ENCODE measurements at places on chromosomes 2 and 18.

DNA sequence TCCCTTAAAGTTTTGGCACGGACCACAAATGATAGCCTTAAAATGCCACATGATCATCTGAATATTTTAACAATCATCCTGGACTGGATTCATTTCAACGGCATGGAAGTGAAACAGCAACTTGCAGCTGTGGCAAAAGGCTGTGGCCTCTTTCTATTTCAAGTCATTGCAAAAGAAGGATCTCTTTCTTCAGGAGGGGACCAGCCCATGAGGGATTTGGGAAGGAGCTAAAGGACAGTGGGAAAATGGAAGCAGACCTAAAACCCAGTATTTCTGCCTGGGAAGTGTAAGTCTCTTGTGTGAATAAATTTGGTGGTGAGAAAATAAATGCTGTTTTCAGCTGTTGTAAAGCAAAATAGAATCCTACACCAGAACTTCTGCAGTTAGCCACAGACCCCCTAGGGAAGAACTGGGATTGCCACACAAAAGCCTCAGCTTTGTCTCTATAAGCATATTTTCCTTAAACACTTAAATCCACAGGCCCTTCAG lies 107.3 kb upstream of the ZFP36L2 start:
- no peak for DNase-seq

GRCh38 chr2:143893371-143893770 lies 626.5 kb downstream of the ZEB2 start:
- DNase-seq: no peak

- no peak for DNase-seq
Measured at GRCh38 chr2:22893761-22894517, 491.0 kb upstream of the KLHL29 start.

DNA sequence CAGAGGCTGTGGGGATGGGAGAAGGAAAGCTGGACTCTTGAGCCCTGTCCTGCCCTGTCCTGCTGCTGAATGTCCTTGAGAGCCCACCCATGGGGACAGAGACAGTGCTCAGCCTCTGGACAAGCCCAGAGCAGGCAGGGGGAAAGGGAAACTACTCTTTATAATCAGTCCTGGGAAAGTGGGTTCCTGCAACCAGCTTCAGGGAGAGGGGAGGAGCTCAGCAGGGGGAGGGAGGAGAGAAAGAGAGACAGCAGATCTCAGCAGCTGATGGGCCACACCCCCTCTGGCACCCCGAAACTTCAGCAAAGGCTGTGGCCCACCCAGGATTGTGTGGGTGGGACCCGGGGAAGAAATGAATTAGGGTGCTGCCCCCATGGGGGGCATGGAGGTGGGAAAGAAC lies 11.6 kb downstream of the ECEL1 start:
- no peak for DNase-seq

DNA sequence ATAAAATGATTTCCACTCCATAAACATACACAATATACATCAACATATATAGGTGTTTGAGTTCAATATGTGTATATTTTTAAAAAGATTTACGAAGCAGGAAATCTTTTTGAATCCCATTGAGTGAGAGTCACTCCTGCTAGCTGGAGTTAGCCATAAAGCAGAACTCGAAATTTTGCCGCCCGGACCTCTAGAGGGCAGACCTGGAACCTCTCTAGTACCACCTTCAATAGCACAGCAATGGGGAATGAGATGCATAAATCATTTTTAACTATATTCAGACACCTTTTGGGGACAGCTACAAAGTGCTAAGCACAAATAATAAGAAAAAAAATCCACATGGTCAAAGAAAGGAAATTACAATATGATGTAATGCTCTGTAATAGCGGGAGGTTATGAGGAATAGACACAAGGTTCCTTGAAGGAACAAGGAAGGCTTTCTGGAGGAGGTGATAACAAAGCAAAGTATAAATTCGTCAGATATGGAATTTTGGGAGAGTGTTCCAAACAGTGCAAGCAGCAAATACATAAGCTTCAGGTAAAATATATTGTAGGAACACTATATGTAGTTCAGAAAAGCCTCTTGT lies 533.4 kb downstream of the ERBB4 start:
- DNase-seq: no peak

DNA sequence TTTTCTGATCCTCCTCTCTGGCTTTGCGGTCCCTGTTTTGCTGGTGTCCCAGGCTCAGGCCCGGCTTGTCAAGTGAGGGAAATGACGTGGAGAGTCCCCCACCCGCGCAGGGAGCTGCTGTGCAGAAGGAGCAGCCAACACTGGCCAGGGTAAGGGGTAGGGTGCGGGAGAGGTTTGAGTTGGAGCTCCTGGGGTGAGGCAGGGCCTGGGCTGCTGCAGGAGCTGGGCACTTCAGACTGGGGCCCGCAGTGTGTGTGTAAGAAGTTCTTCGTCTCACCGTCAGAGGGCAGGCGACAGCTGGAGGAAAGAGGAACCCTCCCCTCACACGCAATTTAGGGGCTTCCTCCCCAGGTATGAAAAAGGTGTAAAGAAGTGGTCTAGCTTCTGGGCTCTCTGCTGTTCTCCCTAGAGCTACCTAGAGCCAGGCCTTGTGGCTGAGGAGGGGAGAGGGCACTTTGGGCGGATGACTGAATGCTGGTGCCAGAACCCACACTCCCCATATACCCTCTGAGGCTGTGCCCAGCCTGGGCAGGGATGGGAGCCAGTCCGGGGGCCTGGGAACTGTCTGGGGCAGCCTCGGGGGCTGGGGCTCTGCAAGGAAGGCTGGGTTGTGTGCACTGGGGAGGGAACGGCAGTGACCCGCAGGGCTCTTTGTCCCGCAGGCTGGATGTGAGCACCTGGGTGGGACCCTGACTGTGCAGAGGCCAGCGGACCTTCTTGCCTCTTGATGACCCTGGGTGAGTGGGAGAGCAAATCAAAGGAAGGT lies 11.8 kb downstream of the CELF4 start:
- no peak for DNase-seq

DNA sequence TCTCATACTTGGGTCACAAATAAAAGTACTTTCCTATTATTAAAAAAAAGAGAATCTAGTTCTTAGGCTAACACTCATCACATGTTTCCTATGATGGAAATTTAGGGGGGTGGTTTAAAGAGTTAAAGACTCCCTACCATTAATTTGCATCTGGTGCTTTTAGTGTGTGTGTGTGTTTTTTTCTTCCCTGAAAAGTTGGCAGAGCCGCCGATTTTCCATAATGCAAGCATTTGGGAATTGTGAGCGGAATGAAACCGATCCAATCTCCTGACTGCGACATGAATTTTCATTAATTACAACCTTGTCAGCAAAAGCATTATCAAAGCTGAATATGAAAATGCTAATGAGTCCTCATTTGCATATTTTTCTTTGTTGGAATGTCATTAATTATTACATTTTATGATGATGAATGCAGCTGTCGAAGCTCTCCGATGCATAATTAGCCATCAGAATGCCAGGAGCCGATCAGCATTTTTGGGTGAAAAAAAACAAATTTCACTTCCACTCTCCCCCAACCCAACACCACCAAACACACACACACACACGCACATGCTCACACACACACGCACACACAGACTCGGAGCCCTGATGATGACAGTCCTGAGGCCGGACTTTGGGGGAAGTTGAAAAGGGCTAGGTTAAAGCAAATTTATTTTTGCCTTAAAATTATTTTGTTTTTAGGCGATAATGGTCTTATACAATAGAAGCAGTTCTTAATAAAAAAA lies 165.4 kb downstream of the TCF4 start:
- DNase-seq: no peak

DNA sequence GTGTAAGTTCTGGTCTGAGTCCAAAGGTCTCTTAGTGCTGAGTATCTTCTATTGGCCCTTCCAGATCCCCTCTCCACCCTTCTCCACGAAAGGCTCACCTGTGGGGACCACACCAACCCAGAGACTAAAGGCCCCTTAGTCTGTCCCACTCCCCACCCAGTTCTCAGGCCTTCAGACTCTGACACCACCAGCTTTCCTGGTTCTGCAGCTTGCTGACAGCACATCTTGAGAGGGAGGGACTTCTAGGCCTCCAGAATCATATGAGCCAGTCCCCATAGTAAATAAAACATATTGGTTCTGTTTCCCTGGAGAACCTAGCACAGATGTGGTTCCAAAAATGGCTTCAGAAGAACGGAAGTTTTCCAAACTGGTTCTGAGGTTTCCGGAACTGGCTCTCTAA lies 38.5 kb upstream of the KLF11 start:
- no peak for DNase-seq

GRCh38 chr2:2889646-2890045 lies 488.0 kb downstream of the EIPR1 start:
- DNase-seq: no peak

GRCh38 chr2:53021828-53022227 lies 745.8 kb upstream of the CHAC2 start:
- DNase-seq: no peak

- DNase-seq: no peak
Measured at GRCh38 chr2:179612591-179613298, 248.7 kb downstream of the ZNF385B start.

- DNase-seq: no peak
Measured at GRCh38 chr18:54386043-54386442, 28.3 kb downstream of the C18orf54 start.

GRCh38 chr2:237512774-237513466 lies 25.9 kb downstream of the MLPH start:
- peak; percentile 72 for DNase-seq

DNA sequence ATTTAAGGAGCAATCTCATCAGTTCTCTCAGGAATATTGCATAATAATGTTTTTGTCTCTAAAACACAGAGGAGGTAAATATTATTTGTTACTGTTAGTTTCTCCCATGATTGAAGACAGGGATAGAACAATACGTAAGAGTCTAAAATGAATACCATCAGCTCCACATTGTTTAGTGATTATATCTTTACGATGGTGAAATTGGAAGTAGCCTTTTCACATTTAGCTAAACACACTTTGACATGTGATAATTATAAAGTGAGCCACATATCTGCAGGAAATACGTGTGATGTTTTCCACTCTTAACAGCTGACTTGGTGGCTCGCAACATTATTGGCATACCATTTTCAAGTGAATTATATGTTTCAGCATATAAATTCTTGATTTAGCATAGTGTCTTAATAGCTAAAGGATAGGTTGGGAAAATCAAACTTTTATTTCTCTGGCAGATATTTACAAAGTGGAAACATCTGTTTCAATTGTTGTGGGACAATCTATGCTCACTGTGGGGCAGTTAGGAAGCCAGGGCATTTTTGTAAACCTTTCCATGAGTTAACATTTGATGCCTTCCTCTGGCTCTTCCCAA lies 208.1 kb upstream of the RASGRP3 start:
- no peak for DNase-seq

- no peak for DNase-seq
Measured at GRCh38 chr2:77487074-77487803, 34.9 kb downstream of the LRRTM4 start.

DNA sequence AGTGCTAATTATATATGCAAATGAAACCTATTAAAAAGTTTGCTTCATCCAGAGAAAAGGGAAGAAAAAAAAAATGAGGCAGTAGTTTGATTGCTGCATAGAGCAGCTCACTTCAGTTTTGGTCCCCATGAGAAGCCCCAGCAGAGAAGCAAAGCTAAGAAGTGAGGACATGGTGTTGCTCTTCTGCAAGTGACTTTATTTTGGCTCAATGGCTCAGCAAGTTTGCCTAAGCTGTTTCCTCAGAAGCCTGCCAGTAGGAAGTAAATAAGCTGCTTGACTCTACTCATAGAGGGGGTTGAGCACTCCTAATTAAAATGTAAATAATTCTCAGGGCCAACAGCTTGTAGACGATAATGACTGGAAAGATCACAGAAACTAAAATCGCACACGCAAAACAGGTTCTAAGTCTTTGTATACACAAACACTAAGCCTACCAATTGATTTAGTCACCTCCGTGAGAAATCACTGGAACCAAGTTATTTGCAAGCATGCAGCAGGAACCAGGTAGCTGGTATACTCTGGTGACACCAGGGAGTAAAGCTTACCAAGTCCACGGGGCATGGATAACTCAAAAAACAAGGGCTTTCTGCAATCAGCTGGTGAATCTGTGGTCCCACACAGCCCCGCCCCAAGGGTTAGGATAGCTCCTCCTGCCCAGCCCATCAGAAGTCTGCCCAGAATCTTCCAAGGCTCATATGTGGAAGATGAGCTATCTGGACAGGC lies 39.7 kb upstream of the NABP1 start:
- DNase-seq: no peak

DNA sequence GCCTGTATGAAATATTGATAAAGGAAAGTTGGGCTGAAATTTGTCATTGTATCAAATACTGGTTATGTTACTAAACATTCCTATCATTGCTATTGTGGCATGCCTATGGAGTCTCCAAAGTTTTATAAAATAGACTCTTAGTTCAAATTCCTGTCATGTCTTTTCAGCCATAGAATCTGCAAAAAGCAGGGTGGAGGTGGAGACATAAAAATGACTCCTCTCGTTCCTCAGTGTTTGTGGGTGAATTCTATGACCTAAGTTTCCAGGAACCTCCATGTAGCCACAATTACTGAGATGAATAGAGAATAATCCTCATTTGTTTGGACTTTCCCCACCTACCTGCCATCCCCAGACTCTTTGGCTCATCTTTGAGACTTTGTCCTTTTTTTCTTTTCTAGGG lies 326.3 kb upstream of the ETAA1 start:
- DNase-seq: no peak
